ENCODE measurements at places on chromosomes 12 and 14.

GRCh38 chr14:50676814-50677516, 8.9 kb upstream of the SAV1 start:
- no peak for DNase-seq

DNA sequence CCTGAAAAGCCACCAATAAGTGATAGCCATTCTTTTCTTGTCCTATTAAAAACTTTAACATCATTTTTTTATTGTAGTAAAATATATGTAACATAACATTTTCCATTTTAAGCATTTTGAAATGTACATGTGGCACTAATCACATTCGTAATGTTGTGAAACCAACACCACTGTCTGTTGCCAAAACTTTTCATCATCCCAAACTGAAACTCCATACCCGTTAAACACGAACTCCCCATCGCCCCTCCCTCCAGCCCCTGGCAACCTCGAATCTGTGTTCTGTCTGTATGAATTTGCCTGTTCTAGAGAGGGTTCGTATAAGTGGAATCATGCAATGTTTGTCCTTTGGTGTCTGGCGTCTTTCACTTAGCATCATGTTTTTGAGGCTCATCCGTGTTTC, 75.9 kb downstream of the CCDC92 start:
- DNase-seq = no peak

- no peak for DNase-seq
Observed at GRCh38 chr14:77170045-77170444, 11.6 kb upstream of the TMEM63C start.

GRCh38 chr14:98928418-98928817, 343.6 kb downstream of the BCL11B start:
- DNase-seq = no peak

GRCh38 chr12:67798768-67799167, 150.2 kb downstream of the DYRK2 start:
- no peak for DNase-seq

DNA sequence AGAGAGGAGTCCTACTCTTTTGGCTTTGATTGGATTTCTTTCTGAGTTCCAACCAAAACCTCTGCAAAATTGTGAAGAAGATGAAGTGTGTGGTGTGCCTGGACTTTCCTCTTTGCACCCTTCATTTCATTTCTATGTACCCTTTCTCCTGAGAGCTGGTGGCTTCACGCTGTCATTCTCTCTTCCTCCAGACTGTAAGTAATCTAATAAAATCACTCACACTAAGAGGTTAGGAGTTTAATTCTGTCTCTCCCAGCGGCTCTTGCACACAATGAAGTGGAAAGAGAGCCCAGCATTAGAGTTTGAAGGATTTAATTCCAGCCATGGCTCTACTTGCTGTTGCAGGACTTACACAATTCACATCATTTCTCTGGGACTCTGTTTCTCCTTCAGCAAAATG, 37.8 kb upstream of the CRADD start:
- no peak for DNase-seq

Data from lower lobe of right lung (tissue), 2 donors.